Mammary microvascular endothelial cell (primary cell): ENCODE measurements at places on chromosomes 5 and 9. TPM values are rescaled to one million over a fixed set of nuclear protein-coding genes. Genes with fewer than 3 reads are reported as not detected.

NRG2 gene
- total RNA-seq = 0.69 and 1.1 TPM in 2 replicates

MRPS30 gene
- 57.6 and 63.0 TPM in 2 replicates for total RNA-seq

TSLP gene
- 0.13 TPM in 1 of 2 replicates, not detected in the other for total RNA-seq

PCDHB6 gene
- total RNA-seq = not detected in 2 replicates

CSNK1G3 gene
- total RNA-seq = 32.0 and 44.5 TPM in 2 replicates

CDHR2 gene
- not detected in 2 replicates for total RNA-seq

ATOSB gene
- 31.7 and 43.8 TPM in 2 replicates for total RNA-seq

FAF2 gene
- 29.3 and 31.3 TPM in 2 replicates for total RNA-seq

SOHLH1 gene
- 0.34 TPM in 1 of 2 replicates, not detected in the other for total RNA-seq

SLC34A3 gene
- not detected in 2 replicates for total RNA-seq

SLC36A3 gene
- not detected in 2 replicates for total RNA-seq

CDC20B gene
- not detected in 2 replicates for total RNA-seq

CCIN gene
- total RNA-seq = 0.15 and 0.60 TPM in 2 replicates

LECT2 gene
- not detected in 2 replicates for total RNA-seq

CARD6 gene
- 21.7 and 23.8 TPM in 2 replicates for total RNA-seq

PTGDS gene
- not detected in 2 replicates for total RNA-seq

ZNG1F gene
- total RNA-seq = 1.2 and 7.9 TPM in 2 replicates

ADAMTS13 gene
- total RNA-seq = 0.20 and 0.59 TPM in 2 replicates

SEMA6A gene
- 2.0 and 4.4 TPM in 2 replicates for total RNA-seq

RAB3C gene
- total RNA-seq = 0.27 and 1.4 TPM in 2 replicates

CCDC152 gene
- total RNA-seq = 0.20 and 0.47 TPM in 2 replicates

SLCO6A1 gene
- not detected in 2 replicates for total RNA-seq

PRDM9 gene
- total RNA-seq = not detected in 2 replicates

PCDHGA5 gene
- 0.53 and 0.79 TPM in 2 replicates for total RNA-seq

TXNDC8 gene
- total RNA-seq = not detected in 2 replicates

WWC1 gene
- not detected in 2 replicates for total RNA-seq

FOXD4L6 gene
- total RNA-seq = not detected in 2 replicates
